ENCODE measurements at places on chromosomes 7 and 10.

- no peak for DNase-seq
Observed at GRCh38 chr7:117937049-117937752, 64.0 kb upstream of the CTTNBP2 start.

GRCh38 chr7:40828686-40829600, 694.1 kb downstream of the SUGCT start:
- DNase-seq: no peak

- DNase-seq: peak; percentile 54
Observed at GRCh38 chr10:33155720-33156638, 178.5 kb downstream of the NRP1 start.

- no peak for DNase-seq
Observed at GRCh38 chr7:134616611-134617010, 30.0 kb upstream of the BPGM start.

DNA sequence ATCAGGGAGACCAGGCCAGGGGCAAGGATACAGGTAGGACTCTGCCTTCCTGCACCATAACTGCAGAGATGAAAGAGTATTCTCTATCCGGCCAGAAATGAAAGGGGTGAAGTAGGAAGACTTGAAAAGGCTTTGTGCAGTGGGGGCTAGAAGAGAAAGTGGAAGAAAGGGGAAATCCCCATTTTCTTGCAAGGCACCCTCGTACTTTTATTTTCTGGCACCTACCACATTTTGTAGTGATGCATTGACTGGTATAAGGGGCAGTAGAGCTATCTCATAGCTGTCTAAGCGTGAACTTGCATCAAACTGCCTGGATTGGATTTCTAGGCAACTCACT, 752 bp upstream of the CAMK2G start:
- no peak for DNase-seq

- DNase-seq: no peak
Observed at GRCh38 chr10:43440463-43441134, 3.7 kb downstream of the ZNF487 start.

- no peak for DNase-seq
Observed at GRCh38 chr10:14782691-14783363, 8.1 kb upstream of the FAM107B start.

GRCh38 chr10:8365935-8366911, 311.7 kb downstream of the GATA3 start:
- peak; percentile 3 for DNase-seq

All from SJCRH30 (cell line).